ENCODE measurements at places on chromosomes 4 and X.

GRCh38 chrX:41382714-41383645, 49.0 kb downstream of the DDX3X start:
- DNase-seq, result no peak

DNA sequence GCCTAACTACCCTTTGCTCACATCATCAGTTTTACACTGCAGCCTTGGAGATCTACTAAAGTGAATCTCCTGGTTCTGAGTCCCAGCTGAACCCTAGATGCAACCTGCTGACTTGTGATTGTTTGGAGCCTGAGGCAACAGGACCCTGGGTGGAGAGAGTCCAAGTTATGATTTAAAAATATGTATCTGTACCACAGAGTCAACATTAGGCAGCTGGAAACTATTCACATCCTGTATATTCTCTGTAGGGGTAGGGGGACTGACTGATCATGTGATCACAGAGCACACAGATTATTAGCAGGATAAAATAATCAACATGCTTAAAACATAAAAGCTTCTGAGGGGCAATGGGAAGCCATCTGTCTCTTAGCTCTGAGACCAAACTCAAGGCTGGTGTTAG, 52.1 kb downstream of the CT47B1 start:
- no peak for DNase-seq

DNA sequence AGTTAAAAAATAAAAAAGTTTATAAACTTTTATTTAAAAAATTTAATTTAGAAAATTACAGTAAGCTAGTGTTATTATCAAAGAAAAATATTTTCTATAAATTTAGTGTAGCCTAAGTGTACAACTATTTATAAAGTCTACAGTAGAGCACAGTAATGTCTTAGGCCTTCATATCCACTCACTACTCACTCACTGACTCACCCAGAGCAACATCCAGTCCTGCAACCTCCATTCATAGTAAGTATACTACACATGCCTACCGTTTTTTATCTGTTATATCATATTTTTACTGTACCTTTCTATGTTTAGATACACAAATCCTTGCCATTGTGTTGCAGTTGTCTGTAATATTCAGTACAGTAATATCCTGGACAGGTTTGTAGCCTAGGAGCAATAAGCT, 129.0 kb upstream of the FAM47B start:
- DNase-seq, result no peak

DNA sequence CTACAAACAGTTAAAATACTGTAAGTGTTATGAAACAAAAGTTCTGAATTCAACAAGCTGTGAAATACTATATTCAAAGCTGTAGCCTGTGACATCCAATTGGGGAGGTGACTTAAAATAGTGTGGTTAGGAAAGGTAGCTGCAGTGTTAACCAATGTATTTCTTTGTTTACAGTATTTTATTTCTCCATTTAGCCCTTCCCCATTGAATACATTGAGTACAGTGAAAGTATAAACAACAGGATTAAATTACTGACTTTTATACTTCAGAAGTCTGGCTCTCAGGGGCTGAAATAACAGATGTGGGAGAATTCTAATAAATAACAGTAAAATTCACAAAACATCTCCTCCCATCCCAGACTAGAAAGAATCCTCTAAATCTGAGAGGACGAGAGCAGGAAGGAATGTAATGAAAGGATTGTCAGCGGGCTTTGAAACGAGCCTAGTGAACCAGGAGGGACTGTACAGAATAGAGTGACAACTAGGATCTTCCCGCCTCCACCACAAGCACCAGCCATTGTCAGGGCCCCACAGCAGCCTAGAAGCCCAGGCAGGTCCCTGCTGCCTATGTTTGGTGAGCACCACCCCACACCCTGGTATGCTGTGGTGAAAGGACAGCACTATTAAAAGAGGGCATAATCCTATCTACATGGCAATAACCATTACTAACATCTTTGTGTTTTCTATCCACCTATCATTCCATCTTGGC, 73.7 kb downstream of the SPCS3 start:
- no peak for DNase-seq

- DNase-seq, result no peak
Measured at GRCh38 chr4:105088110-105088879, 58.4 kb upstream of the TET2 start.

DNA sequence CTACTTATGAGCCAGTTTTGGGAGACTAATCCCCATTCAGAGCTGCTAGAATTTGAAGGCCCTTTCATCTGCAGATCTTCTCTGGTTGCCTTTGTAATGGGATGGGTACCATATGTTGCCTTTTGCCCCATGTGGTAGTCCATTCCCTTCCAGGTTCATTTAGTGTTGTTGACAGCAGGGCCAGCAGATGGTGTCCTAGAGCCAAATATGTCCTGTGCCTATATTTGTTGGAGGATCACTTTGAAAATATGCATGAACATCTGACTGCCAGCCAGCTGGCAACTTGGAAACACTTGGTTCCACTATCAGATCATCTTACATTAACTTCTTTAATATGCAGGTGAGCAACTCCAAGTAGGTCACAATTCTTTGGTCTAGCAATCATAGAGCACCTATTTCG, 30.4 kb downstream of the CFAP299 start:
- peak; percentile 21 for DNase-seq

GRCh38 chr4:159035570-159035969, 67.3 kb upstream of the RAPGEF2 start:
- DNase-seq, result no peak

- DNase-seq, result no peak
Measured at GRCh38 chr4:133801883-133802282, 399.7 kb downstream of the PABPC4L start.

- DNase-seq, result peak; percentile 1
Measured at GRCh38 chrX:47143894-47144625, 442 bp downstream of the NDUFB11 start.

- DNase-seq, result no peak
Measured at GRCh38 chr4:20681271-20681670, 19.0 kb upstream of the PACRGL start.

Data from stimulated activated CD8-positive, alpha-beta memory T cell treated with anti-CD3 and anti-CD28 coated beads, Interleukin-7, amount 100 ng/mL, for 1 hour (primary cell).